ENCODE measurements at places on chromosomes 3 and 15. TPM values are rescaled to one million over a fixed set of nuclear protein-coding genes. Genes with fewer than 3 reads are reported as not detected.

Gene MAP4
- 144 TPM for total RNA-seq

Gene MESP2
- total RNA-seq = not detected

Gene MFSD1
- total RNA-seq = 105 TPM

Gene NUP210
- 2.4 TPM for total RNA-seq

Gene AHSG
- not detected for total RNA-seq

Gene IFT122
- 20.5 TPM for total RNA-seq

Gene XIRP1
- total RNA-seq = not detected

Gene FOXL2NB
- under 0.01 TPM for total RNA-seq

Gene NIT2
- total RNA-seq = 45.5 TPM

Gene CHRNA3
- 0.67 TPM for total RNA-seq

Gene CCR2
- total RNA-seq = not detected

Gene RTP3
- total RNA-seq = not detected

Gene STAC
- under 0.01 TPM for total RNA-seq

Gene RPL29
- total RNA-seq = 945 TPM

Gene CPN2
- not detected for total RNA-seq

Gene CCR8
- not detected for total RNA-seq

Gene SLC28A1
- total RNA-seq = not detected

Gene SEMA7A
- total RNA-seq = 16.2 TPM

Gene MKRN3
- 7.0 TPM for total RNA-seq

Gene C3orf85
- total RNA-seq = not detected

Gene CILP
- total RNA-seq = not detected

Gene UBAP1L
- total RNA-seq = 5.2 TPM

Gene LDHAL6B
- not detected for total RNA-seq

Gene SKOR1
- 0.36 TPM for total RNA-seq

Gene ZNF501
- 2.8 TPM for total RNA-seq

Gene RBM6
- total RNA-seq = 62.2 TPM

Gene MSL2
- total RNA-seq = 16.7 TPM

Gene GOLGA8K
- under 0.01 TPM for total RNA-seq

Gene HESX1
- total RNA-seq = not detected

Gene IFRD2
- total RNA-seq = 63.7 TPM

Gene EIF4E3
- total RNA-seq = 1.7 TPM

Gene ZBED2
- not detected for total RNA-seq

Gene CCDC191
- total RNA-seq = 2.9 TPM

Gene SPPL2A
- total RNA-seq = 78.1 TPM

Gene SLC30A4
- total RNA-seq = 4.3 TPM

Gene CX3CR1
- total RNA-seq = not detected

Gene SERINC4
- total RNA-seq = not detected

Gene AADAC
- not detected for total RNA-seq

Gene MOBP
- total RNA-seq = under 0.01 TPM

Gene VWA5B2
- total RNA-seq = not detected

Gene ZNF620
- total RNA-seq = 2.6 TPM

Gene GPR160
- 3.6 TPM for total RNA-seq

Data from melanocyte of skin (primary cell).